Mesenchymal stem cell (in vitro differentiated cells and primary cell): ENCODE measurements at places on chromosomes 12 and 14.
A peak's percentile ranks its signal among the peaks of the same experiment; 100 is the strongest.

- DNase-seq: peak; percentile 85
These were observed 45.1 kb downstream of the AREL1 start for GRCh38 chr14:74667758-74668157.

- DNase-seq: no peak
These were observed 148.3 kb downstream of the PTCSC3 start for GRCh38 chr14:36028218-36028617.

GRCh38 chr14:70660967-70661893, 19.5 kb downstream of the TTC9 start:
- no peak for DNase-seq

GRCh38 chr12:121789800-121790728, 3.4 kb downstream of the RHOF start:
- DNase-seq: peak; percentile 46

- no peak for DNase-seq
These were observed 4.5 kb downstream of the ORAI1 start for GRCh38 chr12:121630791-121631355.

- DNase-seq: peak; percentile 82
These were observed 10.9 kb downstream of the ZNF664 start for GRCh38 chr12:123983822-123984485.

DNA sequence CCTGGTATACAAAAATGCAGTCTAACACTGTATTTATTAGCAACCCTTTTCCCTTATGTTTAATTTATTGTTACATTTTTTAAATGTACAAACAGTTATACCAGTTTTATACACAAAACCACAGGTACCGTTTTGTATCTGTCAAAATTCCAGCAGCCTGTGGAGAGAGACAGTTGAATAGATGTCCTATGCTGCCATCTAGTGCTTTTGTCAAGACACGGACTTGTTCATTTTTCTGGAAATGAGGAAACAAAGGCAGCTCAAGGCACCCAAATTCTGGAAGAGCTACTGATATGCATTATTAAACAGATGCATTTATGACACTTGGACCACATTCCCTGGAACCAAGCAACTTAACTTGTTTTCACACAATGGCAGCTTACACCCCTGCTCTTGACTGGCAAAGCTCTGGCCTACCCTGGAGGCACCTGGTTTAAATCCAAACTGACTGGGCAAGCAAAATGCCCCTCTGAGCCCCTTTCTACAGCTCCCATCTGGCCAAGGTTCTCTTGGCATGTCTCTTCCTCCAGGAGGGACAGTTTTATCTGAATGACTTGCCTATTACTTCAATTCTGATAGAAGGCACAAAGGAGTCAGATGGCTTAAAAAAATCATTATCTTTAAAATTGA, 286.9 kb upstream of the PRKD1 start:
- DNase-seq: peak; percentile 65

- no peak for DNase-seq
These were observed 1334.1 kb downstream of the FSCB start for GRCh38 chr14:43172899-43173548.

GRCh38 chr12:57106021-57106708, 5.0 kb downstream of the STAT6 start:
- DNase-seq: no peak

- DNase-seq: peak; percentile 33
These were observed 15.6 kb downstream of the SMUG1 start for GRCh38 chr12:54173066-54173726.

DNA sequence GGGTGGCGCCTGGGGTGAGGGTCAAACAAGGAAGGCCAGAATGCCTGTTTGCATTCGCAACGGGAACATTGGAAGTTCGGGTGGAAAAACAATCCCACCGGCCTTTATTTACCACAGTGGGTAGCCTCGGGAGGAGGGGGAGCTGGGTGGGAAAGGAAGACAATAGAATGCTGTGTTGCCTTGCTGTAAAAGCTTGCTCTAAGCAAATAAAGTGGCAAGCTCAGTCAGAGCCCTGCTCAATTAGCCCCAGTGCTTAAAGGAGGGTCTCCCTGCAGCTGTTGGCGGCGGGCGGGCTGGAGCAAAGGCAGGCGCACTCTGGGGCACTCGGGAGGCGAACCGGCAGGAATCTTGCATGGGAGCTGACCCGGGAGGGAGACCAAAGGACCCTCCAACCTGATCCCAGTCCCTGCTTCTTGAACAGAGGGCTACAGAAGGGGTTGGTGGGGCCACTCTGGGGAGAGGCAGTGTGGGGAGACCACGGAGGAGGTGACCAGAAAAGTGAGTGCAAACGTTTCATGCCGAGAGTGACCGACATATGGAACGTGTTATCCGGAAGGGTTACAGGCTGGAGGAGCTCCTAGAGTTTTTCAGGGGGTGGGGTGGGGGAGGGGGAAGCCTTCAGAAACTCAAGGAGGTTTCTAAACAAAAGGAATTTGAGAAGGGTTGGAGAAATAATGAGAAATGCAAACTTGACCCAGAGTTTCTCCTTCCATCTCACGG, 48.5 kb downstream of the NTF3 start:
- DNase-seq: peak; percentile 32

DNA sequence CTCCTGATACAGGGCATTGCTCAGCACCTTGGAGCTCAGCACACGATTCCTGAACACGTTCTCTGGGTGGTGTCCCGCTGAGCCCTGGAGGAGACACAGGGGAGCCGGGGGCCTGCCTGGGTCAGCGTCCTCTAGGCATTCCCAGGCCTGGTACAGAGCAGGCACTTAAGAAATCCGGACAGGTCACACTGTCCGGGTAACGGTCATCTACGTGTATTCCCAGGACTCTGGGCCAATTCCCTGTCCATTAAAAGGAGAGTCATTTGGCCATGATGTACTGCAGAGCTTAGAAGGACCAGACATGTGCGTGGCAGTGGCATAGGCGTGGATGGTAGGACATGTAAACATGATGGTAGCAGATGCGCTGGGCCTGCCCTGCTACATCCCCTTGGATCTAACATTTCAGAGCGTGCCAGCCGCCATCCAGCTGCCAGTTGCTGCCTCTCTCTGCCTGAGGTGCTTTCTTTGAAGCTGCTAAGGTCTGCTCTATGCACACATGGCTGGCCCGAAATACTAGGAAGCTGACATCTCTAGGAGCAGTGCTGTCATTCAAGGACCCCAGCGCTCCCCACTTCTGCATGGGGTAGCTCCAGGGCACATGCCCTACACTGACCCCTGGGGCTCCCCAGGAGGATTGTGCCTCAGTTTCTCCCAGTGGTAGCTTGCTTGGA, 273.1 kb upstream of the RTL1 start:
- DNase-seq: no peak

- no peak for DNase-seq
These were observed at the start of gene IFNG-AS1 for GRCh38 chr12:67989184-67989920. IFNG-AS1 (plus strand) TSS chr12:67989447.

GRCh38 chr14:23481362-23481970, 12.0 kb downstream of the NGDN start:
- peak; percentile 26 for DNase-seq

DNA sequence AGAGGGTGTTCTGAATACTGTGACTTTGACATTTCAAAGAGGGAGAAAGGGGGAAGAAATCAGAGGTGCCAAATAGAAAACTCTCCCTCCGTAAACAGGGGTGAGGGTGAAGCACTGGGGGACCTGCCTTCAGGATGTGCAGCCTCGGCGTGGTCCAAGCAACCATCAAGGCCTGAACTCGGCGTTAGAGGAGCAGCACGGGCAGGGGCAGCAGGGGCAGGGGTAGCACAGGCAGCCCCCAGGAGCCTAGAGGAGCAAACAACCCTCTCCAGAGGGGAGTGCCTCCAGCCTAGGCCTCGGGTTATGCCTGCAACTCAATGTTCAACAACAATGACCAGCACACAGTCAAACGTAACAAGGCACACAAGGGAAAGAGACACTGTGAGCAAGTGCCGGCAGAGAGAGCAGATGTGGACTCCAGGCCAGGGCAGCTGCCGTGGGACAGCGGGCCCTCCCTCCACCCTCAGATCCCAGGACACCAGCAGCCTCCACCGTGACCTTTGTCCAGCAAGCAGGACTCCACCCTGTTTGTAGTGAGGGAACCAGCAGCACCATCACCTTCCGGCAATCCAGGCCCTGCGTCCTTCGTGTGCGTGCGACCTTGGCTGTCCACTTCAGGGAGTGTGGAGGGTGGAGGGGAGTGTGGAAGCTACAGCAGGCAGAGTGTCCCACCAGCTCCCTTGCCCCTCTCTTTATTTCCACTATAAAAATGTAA, 18.0 kb downstream of the GALNT9 start:
- DNase-seq: no peak

- no peak for DNase-seq
These were observed 3.2 kb upstream of the TUBA1C start for GRCh38 chr12:49261721-49262120.

DNA sequence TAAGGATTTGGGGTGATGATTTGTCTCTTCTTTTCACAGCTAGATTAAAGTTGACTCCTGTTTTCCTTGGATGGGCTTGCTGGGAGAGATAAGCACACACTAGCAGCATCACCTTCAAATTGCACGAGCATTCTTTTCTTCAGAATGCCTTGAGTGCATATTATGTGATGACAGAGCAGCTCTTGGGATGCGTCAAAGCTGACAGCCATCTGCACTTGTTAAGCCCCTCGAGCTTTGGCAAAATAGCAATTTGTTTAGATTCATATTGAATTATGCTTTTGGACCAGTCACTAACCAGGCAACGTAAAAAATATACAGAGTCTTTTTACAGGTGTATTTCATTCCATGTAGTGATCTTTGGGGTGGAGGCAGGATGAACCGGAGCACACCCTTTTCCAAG, 407.0 kb downstream of the FUT8 start:
- no peak for DNase-seq

DNA sequence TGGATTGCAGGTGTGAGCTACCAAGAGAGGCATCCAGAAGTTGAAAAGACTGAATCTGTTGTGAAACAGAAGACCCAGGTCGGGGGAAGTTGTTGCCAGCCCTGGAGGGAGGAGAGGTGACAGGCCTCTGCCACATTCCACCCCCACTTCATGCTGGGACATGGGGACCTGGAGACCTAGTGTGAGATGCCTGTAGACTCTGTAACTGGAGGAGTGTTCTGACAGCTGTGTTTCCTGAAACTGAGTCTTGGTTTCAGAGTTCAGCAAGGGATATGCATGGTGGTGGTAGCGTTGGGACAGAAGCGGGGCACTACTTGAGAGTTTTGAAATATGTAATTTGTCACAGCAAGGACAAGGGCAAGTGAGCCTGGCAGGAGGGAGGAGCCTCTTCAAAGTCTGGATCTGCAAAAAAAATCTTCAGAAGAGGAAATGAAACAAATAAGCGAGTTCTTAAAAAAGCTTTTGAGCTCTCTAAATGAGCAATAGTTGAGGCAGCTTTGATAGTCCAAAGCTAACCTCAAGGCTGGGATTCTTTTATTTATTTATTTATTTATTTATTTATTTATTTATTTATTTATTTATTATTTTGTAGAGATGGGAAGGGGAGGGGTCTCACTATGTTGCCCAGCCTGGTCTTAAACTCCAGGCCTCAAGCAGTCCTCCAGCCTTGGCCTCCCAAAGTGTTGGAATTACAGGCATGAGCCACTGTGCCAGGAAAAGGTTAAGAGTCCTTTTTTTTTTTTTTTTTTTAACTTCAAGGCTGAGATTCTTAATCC, 58.9 kb upstream of the EEA1 start:
- no peak for DNase-seq

- no peak for DNase-seq
These were observed 164.3 kb upstream of the NOS1 start for GRCh38 chr12:117525766-117526165.

DNA sequence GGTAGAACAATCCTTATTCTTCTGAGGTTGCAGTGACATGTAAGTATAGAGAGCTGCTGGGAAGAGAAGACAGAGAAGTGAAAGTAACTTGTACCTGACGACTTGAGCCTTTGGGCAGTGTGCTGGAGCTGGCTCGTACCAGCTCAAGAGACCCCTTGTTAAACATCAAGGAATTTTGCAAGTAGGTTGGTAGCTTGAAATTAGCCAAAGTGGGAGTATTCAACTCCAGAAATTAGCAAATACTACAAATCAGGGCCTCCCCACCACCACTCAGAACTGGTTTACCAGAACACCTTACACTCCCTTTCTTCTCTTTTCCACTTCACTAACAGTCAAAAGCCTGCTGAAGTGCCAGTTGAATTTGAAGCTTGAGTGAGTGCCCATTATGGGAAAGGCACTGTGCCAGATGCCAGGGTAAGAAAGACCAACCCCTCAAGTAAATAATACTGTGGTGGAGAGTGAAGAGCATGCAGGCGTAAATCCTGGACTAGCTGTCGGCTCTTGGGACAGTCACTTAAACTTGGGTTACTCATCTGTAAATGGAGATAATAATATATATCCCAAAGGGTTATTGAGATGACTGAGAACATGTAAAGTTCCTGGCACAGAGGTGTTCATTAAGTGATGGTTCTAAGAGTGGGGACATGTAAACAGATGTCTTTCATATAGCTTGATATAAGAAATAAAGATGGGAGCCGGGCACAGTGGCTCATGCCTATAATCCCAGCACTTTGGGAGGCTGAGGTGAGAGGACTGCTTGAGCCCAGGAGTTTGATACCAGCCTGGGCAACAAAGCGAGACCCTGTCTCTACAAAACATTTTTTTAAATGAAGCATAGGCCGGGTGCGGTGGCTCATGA, 27.0 kb upstream of the EID3 start:
- DNase-seq: no peak

- no peak for DNase-seq
These were observed 9.2 kb upstream of the ADCK1 start for GRCh38 chr14:77790566-77791224.

- DNase-seq: no peak
These were observed 108.5 kb upstream of the ESRRB start for GRCh38 chr14:76267322-76268046.

- DNase-seq: no peak
These were observed 74.8 kb upstream of the GSC start for GRCh38 chr14:94844593-94845152.

DNA sequence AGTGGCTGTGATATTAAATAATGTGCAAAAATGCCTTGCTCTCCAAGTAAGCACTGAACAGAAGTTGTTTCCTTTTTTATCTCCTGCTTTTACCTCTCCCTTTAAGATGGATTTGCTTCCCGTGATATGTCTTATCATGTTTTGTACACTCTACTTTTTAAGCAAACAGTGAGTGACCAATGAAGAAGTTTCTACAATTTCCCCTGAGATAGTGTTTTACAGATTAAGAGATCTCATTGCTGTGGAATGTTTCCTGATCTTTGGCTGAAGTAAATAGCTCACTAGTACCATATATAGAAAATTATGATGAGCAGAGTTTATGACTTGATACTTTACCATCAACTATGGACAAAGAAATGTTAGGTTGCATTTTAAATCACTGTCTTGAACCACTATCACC, 184.8 kb upstream of the PDE3A start:
- peak; percentile 18 for DNase-seq

DNA sequence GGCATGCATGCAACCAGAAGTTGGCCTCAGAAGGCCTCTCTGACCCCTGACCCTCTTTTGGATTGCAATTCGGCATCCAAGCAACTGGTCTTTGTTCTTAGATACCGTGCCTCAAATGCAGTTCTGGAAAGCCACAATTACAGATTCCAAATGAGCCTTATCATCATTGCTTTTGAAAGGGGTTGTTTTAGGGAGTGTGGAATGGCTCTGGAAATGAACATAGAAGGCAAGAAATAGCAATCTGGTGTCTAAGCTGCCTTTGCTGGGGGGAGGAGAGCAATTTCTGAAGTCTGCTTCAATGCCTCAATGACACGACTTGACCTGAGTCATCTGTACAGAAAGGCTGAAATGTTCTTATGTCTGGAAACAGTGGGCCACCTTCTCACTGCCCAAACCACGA, 250.1 kb downstream of the NUAK1 start:
- DNase-seq: peak; percentile 14
